ENCODE measurements at places on chromosomes 3 and 15. TPM values are rescaled to one million over a fixed set of nuclear protein-coding genes. Genes with fewer than 3 reads are reported as not detected.

DNA sequence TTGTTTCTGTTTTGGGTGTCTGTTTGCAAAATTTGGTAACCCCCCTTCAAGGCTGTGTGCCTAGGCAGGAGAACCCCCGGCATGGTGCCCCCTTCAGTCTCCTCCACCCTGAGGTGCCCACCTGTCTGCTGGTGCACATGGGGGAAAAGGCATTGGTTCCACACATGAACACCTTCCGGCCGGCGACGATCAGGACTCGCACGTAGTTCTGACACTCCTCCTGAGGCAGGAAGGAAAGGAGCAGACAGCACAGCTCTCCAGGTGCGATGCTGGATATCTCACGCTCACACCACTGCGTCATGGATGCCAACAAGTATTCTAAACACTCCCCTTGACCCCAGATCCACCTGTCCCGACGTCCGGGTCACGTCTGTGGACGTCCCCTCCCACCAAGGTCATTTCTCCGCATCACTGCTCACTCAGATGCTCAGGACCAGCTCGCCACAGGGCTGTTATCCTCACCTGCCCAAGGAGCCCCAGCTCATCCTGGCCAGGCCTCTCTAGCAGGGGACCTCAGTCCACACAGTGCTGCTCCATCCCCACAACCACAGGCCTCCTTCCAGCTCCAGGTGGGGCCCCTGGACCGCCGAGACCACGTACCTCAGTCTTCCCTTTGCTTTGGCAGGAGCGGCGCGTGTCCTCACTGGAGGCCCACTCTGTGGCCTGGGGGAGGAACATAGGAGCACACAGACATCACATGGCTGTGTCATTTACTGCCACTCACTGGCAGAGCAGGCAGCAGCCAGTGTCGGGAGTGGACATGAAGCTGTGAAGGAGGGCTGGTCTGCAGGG lies 99.0 kb downstream of the SEMA5B start:
- no peak for DNase-seq

GRCh38 chr3:124633524-124633923 lies 96.7 kb upstream of the UMPS start:
- DNase-seq: no peak

GRCh38 chr3:154540950-154541604 lies 111.1 kb upstream of the GPR149 start:
- no peak for DNase-seq

GRCh38 chr15:99729920-99730319 lies 3.3 kb downstream of the LYSMD4 start:
- DNase-seq: no peak

The EPB42 gene
- total RNA-seq: not detected

The ARHGEF3 gene
- 11.0 TPM for total RNA-seq

GRCh38 chr3:148466143-148466542 lies 231.6 kb upstream of the AGTR1 start:
- DNase-seq: no peak

The GNAI2 gene
- total RNA-seq: 232 TPM

The KLHL6 gene
- total RNA-seq: 2.7 TPM

Data from breast epithelium (tissue), 4 donors.